ENCODE measurements at places on chromosomes 16 and 17.
A peak's percentile ranks its signal among the peaks of the same experiment; 100 is the strongest.

DNA sequence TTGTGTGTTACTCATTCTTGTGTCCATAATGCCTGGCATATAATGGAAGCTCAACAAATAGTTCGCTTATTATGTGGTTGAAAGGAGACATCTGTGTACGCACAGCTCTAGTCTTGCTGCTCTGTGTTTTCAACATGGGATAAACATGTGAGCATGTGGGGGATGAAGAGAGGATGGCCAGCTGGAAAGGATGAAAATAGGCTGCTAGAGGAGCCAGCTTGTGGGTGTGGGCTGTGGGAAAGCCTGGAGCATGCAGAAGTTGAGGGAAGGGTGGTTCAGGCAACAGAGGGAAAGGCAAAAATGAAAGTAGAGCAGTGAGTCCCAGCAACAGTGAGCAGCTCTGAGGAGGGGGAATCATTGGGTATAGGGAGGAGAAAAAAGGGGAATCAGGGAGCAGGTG lies 324.6 kb upstream of the CDH11 start:
- DNase-seq: no peak

- no peak for DNase-seq
Observed at GRCh38 chr17:29595943-29596774, 3.2 kb downstream of the ANKRD13B start.

GRCh38 chr17:82392209-82392920 lies 20.8 kb downstream of the UTS2R start:
- no peak for DNase-seq

DNA sequence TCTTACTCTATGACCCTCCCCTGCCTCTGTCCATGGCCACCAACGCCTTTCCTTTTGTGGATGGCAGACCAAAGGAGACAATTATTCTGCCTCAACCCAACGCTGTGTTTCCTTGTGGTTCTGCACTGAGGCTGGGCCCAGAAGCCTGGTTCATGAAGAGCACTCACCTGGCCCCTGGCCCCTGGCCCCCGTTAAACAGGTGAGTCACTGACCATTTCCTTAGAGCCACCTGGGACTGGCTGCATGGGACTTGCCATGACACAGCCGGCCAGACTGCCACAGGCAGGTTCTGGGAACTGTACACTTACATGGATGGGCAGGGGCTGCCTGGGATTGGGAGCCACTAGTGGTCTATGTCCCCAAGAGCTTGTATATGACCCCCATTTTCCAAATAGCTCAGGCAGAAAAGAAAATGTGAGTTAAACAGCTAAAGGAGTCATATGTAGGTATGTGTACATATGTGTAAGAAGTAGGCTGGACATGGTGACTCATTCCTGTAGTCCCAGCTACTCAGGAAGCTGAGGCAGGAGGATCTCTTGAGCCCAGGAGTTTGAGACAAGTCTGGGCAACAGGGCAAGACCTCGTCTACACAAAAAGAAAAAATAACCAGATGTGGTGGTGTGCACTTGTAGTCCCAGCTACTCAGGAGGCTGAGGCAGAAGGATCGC lies 181.9 kb upstream of the CACNG5 start:
- no peak for DNase-seq

GRCh38 chr17:29565643-29566472 lies 979 bp downstream of the ABHD15 start:
- DNase-seq: peak; percentile 65

DNA sequence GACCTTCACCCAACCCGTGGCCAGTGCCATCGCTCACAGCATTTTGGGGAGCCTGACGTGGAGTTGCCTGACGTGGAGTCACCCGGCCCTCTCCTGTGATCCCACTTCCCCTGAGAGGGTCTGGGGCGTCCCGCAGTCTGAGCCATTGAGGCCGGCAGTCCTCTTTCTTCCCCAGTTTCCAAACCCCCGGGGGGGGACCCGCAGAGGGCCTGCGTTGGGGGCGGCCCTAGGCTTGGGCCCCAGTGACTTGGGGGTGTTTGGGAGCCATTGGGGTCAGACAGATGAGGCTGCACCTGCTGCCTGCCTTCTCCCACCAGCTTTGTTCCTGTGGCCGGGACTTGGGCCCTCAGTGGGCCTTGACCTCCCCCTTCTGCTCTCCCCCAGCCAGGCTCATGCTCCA lies 1.7 kb downstream of the RHOT2 start:
- DNase-seq: no peak

DNA sequence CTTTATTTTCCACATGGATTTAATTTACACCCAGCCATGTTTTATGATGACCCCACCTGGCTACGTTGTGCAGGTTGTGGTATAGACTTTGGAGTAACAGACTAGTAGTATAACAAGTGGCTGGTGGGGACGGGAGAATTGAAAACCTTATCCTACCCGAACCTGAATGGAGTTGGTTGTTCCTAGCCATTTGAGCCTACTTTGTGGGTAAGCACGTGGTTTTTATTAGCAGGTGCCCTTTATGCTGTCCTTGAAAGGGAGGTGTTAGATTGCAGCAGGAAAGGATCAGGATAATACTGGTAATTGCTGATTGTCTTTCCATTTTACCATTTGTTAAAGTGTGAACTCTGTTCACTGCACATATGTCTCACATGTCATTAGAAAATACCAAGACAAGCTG lies 31.9 kb upstream of the PHAF1 start:
- no peak for DNase-seq

DNA sequence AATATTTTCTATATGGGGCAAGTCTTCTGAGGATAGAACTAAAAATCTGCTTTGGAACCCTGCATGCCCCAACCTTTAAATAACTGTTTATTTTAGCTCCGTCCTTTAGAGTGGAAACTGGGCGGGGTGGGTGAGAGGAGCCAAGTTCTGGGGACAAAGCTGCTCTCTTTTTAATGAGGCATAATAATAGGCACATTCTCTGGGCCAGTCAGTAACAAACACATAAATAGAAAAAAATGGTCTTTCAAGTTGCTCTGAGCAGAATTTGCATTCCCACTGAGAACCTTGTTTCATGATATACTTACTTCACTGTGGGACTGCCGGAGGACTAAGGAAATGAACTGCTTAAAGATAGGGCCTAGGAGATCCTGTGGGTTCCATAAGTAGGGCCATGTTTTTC lies 51.5 kb downstream of the KNOP1 start:
- DNase-seq: no peak

GRCh38 chr16:53900667-53901066 lies 196.7 kb downstream of the FTO start:
- no peak for DNase-seq

DNA sequence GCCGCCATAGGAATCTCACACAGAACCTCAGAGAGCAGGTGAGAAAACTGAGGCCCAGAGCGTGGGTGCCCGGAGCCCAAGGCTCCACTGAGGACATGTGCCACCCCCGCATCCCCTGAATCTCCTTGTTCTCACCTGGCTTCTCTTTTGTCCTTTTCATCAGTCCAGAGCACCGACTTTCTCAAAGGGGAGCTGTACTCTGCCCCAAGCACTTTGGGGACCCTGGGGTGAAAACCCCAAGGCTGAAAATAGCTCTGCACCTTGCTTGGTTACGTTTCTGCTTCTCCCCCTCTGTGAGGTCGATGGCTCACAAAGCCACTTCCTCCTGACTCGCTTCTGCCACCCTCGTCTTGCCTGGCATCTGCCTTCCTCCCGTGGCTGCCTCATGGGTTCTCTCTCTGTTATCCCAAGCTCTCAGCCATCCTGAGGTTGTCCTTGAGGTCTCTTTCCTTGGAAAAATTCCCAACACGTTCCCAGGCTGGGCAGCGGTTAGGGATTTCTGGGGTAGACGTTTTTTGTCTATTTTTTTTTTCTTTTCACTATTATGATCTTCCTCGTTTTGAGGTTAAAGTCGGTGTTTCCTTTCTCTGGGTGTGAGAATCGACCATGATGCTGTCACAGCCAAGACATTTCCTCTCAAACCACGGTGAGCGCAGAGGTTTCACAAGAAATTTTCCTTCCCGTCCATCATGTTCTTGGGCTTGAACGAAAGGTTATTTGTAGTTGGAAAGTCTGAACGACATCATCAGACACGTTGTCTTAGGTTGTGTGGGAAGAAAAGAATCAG lies 37.2 kb downstream of the IRF8 start:
- DNase-seq: peak; percentile 63

GRCh38 chr17:42386777-42387657 lies 1.2 kb downstream of the STAT3 start:
- no peak for DNase-seq

DNA sequence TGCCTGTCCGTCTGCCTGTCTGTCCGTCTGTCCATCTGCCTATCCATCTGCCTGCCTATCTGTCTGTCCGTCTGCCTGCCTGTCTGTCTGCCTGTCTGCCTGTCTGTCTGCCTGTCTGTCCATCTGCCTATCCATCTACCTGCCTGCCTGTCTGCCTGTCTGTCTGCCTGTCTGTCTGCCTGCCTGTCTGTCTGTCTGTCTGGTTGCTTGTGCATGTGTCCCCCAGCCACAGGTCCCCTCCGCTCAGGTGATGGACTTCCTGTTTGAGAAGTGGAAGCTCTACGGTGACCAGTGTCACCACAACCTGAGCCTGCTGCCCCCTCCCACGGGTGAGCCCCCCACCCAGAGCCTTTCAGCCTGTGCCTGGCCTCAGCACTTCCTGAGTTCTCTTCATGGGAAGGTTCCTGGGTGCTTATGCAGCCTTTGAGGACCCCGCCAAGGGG lies 5.6 kb downstream of the GCGR start:
- no peak for DNase-seq

GRCh38 chr17:55606488-55606815 lies 95.2 kb upstream of the SMIM36 start:
- no peak for DNase-seq

DNA sequence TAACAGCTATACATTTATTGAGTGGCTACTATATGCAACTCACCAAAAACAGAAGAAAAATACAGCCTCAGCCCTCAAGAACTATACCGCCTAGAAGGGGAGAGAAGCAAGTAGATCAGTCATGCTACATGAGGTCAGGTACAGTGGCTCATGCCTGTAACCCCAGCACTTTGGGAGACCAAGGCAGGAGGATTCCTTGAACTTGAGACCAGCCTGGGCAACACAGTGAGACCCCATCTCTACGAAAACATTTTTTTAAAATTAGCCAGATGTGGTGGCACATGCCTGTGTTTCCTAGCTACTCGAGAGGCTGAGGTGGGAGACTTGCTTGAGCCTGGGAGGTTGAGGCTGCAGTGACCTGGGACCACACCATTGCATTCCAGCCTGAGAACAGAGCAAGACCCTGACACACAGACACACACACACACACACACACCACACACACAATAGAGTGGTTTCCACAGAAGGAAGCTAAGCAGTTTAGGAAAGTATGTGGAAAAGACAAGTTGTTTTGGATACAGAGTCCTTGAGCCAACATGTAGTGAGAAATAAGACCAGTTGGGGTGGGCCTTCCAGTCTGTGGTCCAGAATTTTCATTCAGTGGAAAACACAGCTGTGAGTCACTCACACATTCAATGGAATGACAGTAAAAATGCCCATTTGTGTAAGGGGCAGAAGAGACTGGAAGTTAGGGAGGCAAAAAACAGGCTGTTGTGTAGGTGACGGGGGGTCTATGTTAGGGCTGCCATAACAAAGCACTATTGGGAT lies 10.7 kb upstream of the SNTB2 start:
- no peak for DNase-seq

DNA sequence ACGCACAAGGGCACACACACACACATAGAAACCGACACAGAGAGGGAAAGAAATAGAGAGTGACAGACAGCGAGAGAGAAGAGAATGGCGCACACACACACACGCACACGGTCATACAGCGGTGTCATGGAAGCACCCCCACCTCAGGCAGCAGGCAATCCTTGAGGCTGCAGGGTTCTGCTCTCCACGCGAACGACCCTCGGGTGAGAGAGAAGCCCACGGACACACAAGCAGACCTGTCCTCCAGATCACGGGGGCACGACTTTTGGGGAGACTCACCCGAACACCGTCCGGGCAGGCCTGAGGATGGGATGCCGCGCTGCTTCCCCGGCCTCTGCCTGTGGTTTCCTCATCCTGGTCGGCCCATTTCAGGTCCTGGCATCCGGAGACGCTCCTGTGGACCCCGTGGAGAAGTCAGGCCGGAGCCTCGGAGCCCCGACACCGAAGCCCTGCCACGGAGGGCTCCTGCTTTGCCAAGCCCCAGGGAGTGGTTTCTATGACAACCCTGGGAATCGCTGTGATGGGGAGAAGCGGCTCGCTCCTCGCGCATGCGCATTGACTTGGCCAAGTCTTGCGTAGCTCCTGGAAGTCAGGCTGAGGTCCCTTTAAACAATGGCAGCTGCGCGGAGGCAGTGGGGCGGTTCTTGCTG lies 118.2 kb upstream of the KCNJ18 start:
- peak; percentile 54 for DNase-seq
